ENCODE measurements at places on chromosomes 7 and 10. TPM values are rescaled to one million over a fixed set of nuclear protein-coding genes. Genes with fewer than 3 reads are reported as not detected.

DNA sequence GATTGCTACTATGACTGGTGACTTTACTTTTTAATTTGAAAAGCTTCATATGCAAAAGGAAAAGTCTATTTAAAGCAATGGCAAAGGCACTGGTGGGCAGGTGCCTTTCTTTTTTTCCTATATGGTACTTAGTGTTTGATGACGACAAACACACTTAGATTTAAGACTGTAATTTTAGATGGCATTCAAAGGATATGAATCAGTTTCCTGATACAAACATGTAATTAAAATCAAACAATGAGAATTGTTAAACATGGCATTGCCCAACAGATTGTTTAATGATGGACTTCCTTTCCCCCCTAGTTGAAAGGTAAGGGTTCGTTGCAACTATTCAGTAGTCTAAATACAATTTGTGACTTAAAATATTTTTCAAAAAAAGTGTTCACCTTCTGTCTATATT is 106.5 kb upstream of the SEMA3C start:
- no peak for DNase-seq

Gene TMEM139
- 1.4 TPM for total RNA-seq

Gene HOGA1
- 11.0 TPM for total RNA-seq

Gene SPDYE2
- total RNA-seq, result not detected

DNA sequence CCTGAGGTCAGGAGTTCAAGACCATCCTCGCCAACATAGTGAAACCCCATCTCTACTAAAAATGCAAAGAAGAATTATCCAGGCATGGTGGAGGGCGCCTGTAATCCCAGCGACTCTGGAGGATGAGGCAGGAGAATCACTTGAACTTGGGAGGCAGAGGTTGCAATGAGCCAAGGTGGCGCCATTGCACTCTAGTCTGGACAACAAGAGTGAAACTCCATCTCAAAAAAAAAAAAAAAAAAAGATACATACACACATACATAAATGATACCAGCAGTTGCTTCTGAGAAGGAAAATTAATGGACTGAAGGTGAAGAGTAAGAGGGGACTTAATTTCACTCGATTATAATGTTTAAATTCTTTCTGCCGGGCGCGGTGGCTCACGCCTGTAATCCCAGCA is 40.2 kb upstream of the PAX2 start:
- no peak for DNase-seq

DNA sequence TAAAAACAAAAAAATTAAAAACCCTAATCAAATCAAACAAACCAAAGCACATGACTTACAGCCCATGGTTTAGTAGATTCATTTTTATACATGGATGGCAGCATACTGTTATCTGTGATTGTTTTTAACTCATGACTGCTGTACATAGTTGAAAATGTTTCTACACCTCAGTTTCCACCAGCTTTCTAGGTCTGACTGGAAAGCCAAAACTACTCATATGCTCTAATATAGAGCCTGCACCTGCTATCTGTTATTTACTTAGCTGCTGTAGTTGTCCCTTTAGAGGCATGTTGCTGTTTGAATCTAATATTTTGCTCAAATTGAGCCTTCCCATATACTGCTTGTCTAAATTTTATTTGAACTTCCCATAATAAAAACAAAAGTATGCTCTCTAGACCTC is 289.9 kb upstream of the LRRN3 start:
- no peak for DNase-seq

- DNase-seq, result no peak
These were observed 620.1 kb upstream of the DPP6 start for GRCh38 chr7:153432063-153432462.

Data from breast epithelium (tissue), 4 donors.